Hippocampal formation (tissue), 2 donors: ENCODE measurements at places on chromosomes 5 and 9.

GRCh38 chr9:136660971-136661550, 1.7 kb upstream of the EGFL7 start:
- DNase-seq, result no peak

GRCh38 chr9:82234160-82234943, 245.8 kb downstream of the SPATA31D1 start:
- DNase-seq, result no peak

DNA sequence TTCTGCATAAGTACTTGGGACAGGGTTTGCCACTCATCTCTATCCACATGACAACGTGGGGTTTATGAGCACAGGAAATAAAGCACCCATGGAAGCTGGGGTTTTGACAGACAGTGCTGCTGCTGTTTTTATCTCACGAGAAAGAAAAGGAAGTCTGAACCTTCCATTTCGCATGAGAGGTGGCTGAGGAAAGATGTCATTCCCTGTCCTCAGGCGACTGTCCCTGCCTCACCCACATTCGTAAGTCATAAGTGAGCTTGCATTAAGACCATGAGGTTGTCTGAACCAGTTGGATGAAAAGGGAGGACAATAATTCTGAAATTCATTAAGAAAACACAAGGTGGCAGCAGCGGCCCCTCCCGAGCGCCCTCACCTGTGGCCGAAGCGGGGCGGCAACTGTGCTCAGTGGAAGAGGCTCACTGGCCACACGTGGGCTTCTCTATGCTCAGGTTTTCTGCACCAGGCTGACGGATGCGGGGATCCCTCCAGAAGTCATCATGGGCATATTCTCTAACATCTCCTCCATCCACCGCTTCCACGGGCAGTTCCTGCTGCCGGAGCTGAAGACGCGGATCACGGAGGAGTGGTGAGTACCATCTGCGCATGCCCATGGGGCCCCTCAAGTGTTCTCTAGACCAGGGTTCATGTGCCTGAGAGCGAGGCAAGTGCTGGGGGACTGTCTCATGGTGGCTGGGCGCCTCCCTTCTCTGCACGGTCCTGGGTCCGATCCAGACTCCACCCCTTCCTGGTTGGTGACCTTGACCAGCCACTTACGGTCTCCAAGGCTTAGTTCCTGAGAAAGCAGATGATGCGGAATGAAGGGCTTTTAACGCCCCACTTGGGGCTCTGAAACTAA, 54.7 kb upstream of the SUSD3 start:
- DNase-seq, result peak; percentile 19

DNA sequence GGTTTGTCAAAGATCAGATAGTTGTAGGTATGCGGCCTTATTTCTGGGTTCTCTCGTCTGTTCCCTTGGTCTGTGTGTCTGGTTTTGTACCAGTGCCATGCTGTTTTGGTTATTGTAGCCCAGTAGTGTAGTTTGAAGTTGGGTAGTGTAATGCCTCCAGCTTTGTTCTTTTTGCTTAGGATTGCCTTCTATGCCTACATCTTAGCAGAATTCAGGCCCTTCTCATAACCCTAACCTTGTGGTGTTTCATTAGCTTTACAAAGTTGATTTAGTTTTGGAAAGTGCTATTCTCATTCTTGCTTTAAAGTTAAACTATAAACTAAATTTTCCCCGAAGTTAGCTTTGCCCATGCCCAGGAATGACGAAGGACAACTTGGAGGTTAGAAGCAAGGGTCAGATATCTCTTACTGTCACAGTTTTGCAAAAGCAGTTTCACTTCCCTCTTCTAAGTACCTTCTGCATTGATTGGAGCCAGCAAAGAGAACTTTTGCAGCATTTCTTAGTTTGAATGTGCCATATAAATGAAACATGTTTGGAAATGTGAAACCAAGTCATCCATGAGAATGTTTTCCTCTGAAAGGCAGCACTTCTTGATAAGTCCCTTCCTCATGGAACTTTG, 274.3 kb upstream of the DMRT1 start:
- DNase-seq, result no peak

GRCh38 chr5:126594748-126595485, at the start of gene ALDH7A1:
ALDH7A1 (minus strand) TSS chr5:126595219; CDS start chr5:126595198, 21 bp downstream.
- DNase-seq, result peak; percentile 88

GRCh38 chr5:111603446-111603827, 91.1 kb upstream of the STARD4 start:
- DNase-seq, result no peak

DNA sequence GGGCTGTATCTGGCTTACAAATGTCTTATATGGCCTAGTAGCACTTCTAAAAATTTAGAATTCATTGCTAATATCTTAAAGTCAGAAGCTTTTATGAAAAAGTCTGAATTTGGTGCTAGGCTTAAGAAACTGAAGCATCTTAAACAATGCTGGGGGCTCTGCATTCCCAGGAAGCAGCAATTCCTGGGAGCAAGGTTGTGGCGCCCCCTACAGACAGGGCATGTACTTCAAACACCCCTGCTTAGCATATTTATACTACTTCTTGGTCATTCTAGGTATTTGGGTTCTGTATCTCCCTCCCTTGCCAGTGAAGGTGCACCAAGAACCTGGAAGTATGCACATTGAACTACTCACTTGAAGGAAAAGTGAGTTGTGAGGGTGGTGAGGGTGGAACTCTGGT, 64.6 kb upstream of the GRIA1 start:
- DNase-seq, result no peak

GRCh38 chr9:37927132-37927531, 23.2 kb upstream of the SLC25A51 start:
- no peak for DNase-seq

- DNase-seq, result no peak
Measured at GRCh38 chr5:139708877-139709581, 60.9 kb downstream of the CXXC5 start.

DNA sequence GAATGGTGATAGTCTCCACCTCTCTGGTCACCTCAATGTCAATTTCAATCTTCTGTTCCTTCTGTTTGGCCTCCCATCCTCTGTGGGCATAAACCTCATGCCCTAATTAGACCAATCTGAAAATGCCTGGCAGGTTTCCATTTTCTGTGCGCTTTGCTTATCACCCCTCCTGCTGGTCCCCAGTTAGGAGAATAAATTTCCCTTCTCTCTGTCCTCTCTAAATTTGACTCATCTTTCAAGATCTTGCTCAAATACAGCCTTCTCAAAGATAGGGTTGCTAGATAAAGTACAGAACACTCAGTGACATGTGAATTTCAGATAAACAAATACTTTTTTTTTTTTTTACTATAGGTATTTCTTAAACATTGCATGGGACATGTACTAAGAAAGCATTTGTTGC, 69.4 kb upstream of the CD180 start:
- no peak for DNase-seq

- no peak for DNase-seq
Measured at GRCh38 chr5:17356551-17356950, 139.1 kb downstream of the BASP1 start.
